ENCODE measurements at places on chromosomes 2 and 18.

GRCh38 chr18:77106331-77106730 lies 26.3 kb downstream of the MBP start:
- DNase-seq: peak; percentile 58

DNA sequence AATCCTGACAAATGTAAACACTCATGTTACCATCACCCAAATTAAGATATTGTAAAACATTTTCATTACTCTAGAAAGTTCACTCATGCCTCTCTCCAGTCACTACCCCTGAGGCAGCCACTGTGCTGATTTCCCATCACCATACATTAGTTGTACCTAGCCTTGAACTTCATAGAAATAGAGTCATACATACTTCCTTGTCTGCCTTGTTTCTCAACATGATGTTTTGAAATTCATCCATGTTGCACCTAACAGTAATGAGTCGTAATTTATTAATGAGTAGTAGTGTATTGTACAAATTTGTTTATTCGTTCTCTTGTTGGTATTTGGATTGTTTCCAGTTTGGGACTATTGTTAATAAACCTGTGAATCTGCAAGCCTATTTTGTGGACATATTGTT lies 49.0 kb upstream of the TWSG1 start:
- DNase-seq: no peak

GRCh38 chr2:126849054-126849453 lies 49.6 kb upstream of the TEX51 start:
- no peak for DNase-seq

- no peak for DNase-seq
These were observed 90.2 kb upstream of the ODC1 start for GRCh38 chr2:10538224-10538894.

- DNase-seq: no peak
These were observed 222.4 kb upstream of the OSR1 start for GRCh38 chr2:19580830-19581229.

DNA sequence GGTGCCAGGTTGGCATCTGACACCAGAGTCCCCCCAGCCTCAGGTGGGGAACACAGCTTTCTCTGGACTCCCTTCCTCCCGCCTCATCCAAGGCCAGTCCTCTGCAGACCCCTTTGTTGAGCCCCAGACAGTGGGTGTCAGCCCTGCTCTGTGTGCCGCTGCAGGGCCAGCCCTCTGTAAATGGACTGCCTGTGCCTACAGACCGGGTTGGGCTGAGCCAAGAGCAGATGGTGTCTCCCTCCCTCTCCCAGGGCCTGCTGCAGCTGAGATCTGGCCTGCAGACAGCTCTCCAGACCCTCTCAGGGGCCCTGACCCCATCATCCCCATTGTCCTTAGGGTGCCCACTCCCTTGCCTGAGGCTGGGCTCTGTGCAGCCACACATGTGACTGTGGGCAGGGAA lies 160.8 kb downstream of the KLHL29 start:
- DNase-seq: no peak

DNA sequence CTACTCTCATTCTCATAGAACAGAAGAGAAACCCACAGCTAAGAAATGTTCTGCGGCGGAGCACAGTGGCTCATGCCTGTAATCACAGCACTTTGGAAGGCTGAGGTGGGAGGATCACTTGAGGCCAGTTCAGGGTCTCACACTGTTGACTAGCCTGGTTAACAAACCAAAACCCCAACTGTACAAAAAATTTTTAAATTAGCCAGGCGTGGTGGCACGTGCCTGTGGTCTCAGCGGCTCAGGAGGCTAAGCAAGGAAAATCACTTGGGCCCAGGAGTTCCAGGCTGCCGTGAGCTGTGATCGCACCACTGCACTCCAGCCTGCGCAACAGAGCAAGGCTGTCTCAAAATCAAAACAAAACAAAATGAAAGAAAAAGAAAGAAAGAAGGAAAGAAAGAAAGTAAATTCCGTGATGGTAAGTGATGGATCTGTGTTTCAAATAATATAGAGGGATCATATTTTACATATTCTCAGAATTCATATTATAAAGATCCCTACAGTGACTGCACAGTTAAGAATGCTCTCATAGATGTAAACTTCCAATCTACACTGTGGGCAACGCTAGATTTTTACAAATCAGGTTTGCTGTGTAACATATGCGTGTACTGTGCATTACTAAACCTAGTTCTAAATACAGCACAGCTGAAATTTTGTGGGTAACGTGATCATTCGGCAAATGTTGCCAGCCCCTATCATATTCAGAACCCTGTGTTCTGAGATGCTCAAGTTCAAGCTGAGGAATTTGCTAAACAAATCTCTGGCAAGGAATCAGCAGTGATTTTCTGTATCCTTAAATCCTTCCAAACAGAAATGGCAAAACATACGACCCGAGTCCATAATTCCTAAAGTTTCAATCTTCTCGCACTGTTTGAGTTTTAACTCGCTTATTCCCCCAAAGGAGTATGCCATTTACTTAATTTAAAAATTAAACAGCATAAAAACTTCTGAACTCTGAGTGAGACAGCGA lies 1.2 kb upstream of the RAB12 start:
- DNase-seq: no peak

- no peak for DNase-seq
These were observed 57.3 kb upstream of the RPL31 start for GRCh38 chr2:100944617-100945432.

DNA sequence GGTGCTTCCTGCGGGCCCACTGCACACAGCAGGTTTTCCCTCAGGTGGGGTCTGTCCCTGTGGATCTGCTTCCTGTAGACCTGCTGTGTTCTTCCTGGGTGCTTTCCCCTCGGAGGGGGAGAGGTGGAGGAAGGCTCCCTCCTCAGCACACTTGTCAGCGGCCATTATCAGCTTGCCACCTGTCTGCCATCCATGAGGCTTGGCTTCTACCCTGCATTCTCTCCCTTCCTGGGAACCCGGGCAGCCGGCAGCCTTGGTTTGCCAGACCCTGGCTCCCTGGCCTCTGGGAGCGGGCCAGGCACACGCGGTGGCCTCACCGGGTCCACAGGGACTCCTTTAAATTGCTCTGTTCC lies 58.5 kb downstream of the INPP5D start:
- no peak for DNase-seq

DNA sequence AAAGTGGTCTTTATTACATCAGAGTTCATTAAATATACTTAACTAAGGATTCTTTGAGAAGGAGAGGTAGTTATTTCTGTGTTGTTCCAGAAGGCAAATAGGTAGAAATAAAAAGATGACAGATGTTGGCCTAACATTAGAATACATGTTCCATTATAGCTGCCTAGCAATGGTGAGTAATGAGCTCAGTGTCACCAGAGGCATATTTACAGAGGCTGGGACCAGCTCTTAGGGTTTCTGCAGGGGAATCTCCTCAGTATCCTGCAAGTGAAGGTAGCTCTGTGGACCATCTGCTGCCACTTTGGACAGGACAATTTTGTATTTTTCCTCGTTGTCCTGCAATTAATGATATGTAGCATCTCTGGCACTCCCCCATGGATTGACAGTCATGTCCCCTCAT lies 416.0 kb downstream of the THSD7B start:
- no peak for DNase-seq

DNA sequence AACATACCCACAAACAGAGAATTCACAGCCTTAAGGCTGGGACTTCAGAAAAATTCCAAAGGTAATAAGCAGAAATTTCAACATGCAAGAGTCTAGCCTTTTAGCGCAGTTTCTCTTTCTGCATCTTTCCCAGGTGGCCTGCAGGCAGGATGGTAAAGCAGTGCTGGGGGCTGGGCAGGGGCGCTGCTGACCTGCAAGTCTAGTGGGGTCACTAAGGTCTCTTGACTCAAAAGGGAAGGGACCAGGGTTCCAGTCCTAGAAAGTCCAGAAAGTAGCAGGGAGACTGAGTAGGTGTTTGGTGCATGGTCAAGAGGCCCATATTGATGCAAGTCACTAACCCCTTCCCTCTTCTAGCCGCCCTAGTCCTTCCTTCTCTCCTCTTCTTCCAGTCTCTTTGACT lies 169.2 kb downstream of the TGIF1 start:
- DNase-seq: no peak
